ENCODE measurements at places on chromosomes 4 and X.

DNA sequence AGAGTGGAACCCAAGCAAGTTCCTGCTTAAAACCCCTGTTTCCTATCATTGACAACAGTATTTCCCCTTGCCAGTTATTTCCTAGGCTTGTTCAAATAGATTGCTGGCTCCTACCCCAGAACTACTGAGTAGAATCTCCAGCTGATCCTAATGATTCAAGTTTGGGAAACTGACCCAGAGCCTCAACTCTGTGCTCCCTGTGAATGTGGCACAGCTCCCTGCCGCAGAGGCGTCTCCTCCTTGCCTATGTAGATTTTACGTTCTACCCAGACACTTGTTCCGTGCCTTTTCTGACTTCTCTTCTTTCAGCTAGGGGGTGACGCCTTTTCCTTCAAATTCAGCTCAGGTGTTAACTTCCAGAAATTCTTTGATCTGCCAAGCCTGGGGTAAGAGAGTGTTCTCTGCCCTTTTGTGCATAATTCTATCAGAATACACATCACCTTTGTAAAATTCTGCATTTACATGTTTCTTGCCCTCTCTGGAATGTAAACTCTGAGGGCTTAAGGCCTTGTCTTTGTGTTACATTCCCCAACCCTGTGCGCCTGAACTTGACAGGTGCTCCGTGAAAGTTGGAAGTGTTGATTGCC is 4.4 kb downstream of the LSM6 start:
- ATAC-seq, result no peak

GRCh38 chr4:93065790-93066189 is 762.0 kb downstream of the GRID2 start:
- no peak for ATAC-seq

DNA sequence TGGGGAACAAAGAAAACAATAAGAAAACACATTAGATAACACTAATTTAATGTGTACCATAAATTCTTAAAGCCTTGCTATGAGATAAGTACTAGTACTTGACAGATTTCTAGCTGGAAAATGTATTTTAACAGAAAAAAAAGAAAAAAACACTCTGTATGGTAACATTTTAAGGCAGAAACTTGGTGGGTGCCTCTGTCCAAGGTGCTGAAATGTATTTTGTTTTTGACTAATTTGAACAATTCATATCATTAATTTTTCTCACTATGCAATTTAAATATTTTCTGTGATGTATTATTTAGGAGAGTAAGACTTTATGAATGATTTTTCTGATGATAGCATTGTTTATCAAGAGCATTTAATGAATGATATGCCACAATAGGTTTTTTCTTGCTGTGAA is 107.5 kb downstream of the GABRG1 start:
- ATAC-seq, result no peak

- no peak for ATAC-seq
Observed at GRCh38 chr4:8876982-8877779, 5.5 kb upstream of the HMX1 start.

DNA sequence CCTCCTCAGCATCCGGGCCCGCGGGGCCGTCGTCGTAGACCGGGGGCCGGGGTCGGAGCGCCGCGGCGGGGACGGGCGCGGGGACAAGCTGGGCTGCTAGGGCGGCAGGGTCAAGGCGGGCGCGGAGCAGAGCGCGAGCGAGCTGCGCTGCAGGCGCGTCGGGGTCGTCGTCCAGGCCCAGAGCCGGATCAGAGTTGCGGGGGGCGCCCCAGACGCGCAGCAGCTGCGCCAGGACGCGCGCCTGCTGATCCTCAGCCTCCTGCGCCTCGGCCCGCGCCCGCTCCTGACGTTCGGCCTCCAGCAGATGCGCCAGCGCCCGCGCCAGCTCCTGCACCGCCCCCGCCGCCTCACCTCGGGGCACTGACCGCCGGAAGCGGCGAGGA is 3.5 kb downstream of the PCSK1N start:
- ATAC-seq, result no peak

- no peak for ATAC-seq
Observed at GRCh38 chr4:145843148-145843547, 95.5 kb downstream of the ZNF827 start.

GRCh38 chr4:167101035-167101434 is 133.3 kb downstream of the SPOCK3 start:
- no peak for ATAC-seq

- ATAC-seq, result no peak
Observed at GRCh38 chr4:5979981-5980380, 38.2 kb downstream of the C4orf50 start.

DNA sequence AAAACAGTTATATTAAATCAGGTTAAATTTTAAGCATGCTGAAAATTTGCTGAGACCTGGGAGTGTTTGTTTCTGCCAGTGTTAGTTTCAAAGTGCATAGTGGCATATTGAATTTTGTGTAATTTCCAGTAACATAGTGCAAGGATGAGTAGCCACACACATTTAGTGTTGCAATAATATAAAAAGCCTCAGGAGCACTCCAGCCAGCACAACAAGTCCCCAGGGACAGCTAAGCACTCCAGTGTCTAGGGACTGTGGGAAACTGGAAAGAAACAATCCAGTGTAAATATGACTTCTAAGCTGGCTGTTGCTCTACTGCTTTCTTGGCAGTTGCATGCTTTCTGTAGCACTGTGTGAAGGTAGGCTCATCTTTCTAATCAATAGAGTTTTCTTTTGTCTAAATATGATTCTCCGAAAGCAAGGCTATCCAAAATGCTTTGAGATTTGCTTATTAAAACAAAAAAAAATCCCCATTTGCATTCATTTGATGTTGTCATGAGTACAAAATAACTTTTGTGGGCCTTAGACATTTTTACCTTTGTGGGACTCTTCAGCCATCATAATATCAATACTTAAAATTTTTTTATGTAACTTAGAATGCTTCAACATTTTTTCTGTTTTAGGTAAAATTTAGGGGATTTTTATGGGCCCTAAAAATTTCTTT is 24.2 kb upstream of the CXCL2 start:
- ATAC-seq, result no peak

DNA sequence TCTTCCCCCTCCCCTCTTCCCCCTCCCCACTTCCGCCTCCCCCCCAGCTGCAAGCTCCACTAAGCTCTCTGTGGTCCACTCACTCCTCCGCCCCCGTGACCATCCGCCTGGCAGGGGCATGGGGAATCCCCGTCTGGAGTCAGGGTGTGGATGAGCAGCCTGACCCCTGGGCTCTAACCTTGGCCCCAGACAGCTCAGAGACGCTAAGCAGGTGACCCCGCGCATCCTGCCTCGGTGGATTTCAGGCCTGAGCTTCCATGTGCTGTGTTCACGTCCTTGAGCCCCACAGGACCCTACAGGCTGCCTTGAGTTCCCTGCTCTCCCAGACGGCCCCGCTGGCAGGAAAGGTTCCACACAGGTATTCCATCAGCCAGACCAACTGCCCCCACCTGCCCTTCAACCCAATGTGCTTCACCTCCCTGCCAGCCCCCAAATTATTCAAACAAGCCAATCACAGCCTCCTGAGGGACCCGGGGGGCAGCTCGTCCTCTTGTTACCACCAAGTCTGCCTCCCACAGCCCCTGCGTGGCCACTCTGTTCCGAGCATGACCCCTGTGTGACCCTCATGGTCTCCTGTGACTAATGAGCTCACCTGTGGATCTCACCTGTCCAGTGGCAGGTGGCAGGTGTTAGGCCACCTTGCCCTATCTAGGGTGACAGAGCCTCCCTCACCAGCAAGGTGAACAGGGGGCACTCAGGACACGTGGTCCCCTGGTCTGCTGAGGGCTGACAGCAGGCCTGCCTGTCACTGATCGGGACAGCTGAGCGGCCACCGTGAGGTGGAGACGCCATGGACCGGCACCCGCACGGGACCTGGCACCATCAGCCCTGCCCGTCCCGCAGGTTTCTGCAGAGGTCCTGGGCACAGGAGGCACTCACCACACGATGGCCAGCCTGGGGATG is 73.2 kb upstream of the MXD4 start:
- no peak for ATAC-seq

- no peak for ATAC-seq
Observed at GRCh38 chr4:1279253-1279652, 10.4 kb upstream of the MAEA start.

DNA sequence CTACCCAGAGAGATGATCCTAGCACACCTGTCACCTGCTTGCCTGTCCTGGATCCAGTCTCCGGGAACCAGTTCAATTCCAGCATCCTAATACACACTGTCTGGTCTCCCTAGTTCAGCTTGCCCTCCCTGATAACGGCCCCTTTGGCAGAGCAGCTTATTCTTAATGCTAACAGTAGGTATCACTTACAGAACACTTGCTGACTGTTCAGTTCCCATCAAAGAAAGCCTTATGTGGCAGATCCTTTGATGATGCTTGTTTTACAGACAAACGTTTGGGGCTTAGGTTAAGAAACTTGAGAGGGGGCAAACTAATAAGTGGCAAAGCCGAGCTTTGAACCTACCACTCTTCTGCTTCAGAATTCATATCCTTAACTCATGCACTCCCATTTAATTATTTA is 890 bp downstream of the RASSF6 start:
- ATAC-seq, result no peak

GRCh38 chr4:8332038-8332857 is 62.7 kb downstream of the HTRA3 start:
- no peak for ATAC-seq

DNA sequence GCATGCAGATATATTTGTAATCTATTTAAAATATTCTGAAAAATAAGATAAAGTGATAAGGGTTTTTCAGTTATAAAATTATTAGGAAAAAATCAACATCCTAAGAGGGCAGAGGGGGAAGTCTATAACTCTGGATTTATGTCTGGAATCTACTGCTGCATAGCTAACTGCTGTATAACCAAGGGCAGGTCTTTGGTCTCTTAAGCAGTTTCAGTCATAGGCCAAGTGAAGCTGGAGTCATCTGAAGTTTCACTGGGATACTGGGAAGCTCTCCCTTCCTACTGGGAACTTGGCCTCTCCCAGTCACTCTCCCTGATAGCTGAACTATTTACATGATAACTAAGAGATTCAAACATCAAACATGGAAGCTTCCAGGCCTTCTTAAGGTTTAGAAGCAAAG is 1409.9 kb upstream of the PCDH7 start:
- ATAC-seq, result no peak

DNA sequence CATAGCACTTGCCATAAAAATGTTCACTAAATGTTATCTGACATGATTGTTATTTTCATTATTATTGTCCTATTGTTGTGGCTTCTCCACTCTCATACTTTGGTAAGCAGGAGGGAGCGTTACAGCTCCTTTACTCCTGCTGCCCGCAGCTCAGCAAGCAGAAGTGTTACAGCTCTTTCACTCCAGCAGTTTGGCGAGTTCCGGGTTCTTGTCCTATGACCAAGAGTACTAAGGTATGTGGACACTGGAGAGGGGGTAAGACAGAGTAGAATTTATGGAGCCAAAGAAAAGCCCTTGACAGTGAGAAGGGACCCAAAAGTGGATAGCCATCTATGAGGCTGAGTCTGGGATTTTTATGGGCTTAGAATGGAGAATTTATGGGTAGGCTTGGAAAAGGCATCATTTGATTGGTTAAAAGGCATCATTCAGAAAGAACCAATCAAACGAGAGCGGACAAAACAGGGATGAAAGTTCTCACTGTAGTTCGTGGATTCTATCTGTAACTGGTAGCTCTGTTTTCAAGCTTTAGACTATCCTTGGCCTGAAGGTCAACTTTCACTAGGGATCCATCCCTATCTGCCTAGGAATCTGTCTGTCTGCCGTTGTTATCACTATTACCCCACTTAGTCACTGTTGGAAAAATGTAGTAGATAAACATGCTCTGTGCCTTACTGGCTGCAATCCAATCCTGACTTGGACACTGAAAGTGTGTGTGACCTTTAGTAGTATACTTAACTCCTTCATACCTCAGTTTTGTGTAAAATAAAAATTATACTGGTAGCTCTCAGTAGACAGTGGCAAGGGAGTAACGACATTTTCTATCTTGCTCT is 545.6 kb upstream of the LCORL start:
- no peak for ATAC-seq

DNA sequence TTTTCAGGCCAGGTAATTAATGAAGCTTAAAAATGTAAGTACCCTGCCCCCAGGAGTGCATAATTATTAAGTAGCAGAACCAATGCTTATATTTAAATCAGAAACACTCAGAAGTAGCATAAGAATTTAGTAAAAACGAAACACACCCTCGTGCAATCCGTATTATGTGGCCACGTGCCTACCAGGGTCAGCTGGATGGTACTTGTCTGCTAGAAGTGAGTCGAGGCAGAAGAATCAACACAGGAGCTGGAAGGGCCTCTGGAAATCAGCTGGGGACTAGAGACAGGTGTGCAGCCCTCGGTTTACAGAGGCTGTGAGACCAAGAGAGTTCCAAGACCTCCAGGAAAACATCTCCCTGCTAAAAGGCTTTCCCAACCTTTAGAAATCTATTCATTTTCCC is 559 bp upstream of the FAM47E start:
- no peak for ATAC-seq

DNA sequence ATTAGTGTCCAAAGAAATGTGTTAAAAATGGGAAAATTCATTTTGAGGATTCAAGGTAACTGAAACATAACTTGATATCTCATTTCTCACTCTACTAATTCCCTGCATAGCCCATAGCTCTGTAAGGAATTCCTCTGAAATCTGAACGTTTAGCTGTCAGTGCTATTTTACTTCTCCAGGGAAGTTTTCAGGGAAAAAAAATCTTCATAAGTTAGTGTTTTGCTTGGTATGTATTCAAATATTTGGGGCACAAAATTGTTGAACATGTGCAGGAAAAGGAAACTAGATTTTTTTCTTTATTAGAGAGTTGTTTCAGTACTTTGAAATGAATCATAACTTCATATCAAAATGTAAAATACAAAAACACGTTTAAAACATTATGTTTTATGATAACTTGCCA is 891.4 kb downstream of the CENPC start:
- ATAC-seq, result no peak

- no peak for ATAC-seq
Observed at GRCh38 chr4:124433044-124433443, 279.5 kb downstream of the ANKRD50 start.

DNA sequence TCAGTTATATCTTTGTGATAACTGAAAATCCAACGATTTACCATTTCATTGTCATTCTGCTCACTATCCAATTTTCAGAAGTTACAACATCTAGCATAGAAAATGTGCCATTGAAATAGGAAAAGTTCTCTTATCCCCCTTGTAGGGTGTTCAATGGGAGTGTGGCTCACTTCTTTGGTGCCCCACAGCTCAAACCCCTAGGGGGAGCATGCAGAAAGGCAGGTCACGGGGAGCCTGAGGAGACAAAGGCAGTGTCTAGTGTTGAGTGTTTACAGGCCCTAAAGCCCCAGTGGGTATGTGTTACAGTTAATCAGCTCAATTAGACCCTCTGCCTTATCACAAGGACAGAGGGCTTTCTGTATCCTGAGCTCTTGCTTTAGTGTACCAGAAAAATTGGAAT is 243.4 kb upstream of the GRID2 start:
- ATAC-seq, result no peak

- ATAC-seq, result no peak
Observed at GRCh38 chr4:184316821-184317220, 99.1 kb upstream of the ENPP6 start.

- no peak for ATAC-seq
Observed at GRCh38 chr4:16684097-16684496, 214.3 kb downstream of the LDB2 start.

DNA sequence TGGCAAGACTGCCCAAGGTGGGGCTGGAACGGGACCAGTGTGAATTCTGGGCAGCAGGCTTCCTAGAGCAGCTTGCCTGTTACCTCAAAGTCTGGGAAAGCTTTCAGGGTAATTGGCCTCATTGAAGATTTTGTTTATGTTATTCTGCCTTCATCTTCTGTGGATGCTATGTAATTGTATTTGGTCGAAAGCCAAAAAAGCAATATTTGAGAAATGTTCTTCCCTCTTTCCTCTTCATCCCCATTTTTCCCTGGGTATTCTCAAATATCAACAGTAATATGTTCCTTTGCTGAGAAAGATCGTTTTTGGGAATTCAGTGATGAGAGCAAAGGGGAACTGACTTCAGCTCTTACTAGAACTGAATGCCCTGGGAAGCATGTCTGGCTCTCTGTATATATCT is 12.9 kb downstream of the TMEM131L start:
- no peak for ATAC-seq

All from esophagus mucosa (tissue), 1 donor.